GOT3 (cell line): ENCODE measurements at places on chromosomes 13 and 19.

DNA sequence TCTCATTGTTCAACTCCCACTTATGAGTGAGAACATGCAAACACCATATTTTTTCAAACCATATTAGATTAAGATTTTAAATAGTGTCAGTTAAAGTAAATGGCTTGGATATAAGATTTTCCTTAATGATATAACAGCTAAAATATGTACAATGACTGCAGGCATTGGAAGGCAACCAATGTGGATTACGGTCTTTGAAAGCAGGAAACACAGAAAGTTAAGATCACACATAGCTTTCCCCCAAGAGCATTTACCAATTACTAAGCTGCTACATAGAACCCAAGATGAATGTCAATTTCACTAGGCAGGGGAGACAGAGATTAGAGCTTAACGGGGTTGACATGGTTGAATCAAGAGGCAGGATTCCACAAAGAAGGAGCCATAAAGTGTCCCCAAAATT lies 173.2 kb upstream of the TRPC4 start:
- no peak for DNase-seq

DNA sequence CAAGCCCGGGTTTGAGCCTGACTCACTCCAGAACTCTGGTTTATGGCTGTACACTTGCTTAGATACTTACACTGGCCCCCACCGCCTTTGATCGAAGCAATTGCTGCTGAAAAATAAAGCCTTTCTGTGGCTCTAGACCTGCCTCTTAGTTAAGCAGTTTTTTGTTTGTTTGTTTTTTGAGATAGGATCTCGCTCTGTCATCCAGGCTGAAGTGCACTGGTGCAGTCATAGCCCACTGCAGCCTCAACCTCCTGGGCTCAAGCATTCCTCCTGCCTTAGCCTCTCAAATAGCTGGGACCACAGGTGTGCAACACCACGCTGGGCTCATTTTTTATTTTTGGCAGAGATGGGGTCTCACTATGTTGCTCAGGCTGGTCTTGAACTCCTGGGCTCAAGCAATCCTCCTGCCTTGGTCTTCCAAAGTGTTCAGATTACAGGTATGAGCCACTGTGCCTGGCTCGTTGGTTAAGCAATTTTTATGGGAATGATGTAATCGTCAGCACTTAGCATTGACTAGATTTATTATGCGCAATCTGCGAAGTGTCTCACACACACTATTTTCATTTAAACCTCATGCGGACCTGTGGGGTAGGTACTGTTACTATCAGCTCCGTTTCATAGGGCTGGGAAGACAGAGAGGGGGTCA lies 22.2 kb downstream of the PPP2R1A start:
- DNase-seq: no peak

GRCh38 chr19:28429356-28429755 lies 783.6 kb downstream of the UQCRFS1 start:
- DNase-seq: no peak

- no peak for DNase-seq
Observed at GRCh38 chr19:29662278-29662603, 3.0 kb upstream of the PLEKHF1 start.

DNA sequence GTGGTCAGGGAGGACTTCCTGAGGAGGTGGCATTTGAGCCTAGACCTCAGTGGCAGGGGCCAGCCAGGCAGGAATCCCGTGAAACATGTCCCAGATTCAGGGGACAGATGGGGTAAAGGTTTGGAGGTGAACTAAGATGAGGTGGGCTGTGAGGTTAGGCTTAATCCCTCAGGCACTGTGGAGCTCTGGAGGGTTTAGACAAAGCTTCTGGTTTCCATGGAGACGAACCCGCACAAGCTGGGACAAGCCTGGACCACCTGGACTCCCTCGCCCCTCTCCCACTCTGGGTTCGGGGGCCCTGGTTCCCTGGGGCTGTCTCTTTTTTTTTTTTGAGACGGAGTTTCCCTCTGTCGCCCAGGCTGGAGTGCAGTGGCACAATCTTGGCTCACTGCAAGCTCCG lies 15.7 kb downstream of the TJP3 start:
- DNase-seq: no peak

GRCh38 chr13:97499181-97499580 lies 65.2 kb downstream of the RAP2A start:
- DNase-seq: no peak

GRCh38 chr13:74866101-74866500 lies 615.9 kb downstream of the TBC1D4 start:
- no peak for DNase-seq

- DNase-seq: no peak
Observed at GRCh38 chr13:73773168-73773549, 361.0 kb downstream of the KLF12 start.

- DNase-seq: no peak
Observed at GRCh38 chr13:23320926-23321534, 112.5 kb downstream of the SACS start.

GRCh38 chr19:44142059-44142433 lies 692 bp downstream of the ZNF234 start:
- DNase-seq: no peak

- DNase-seq: no peak
Observed at GRCh38 chr13:58712191-58712590, 1080.6 kb downstream of the PCDH17 start.

DNA sequence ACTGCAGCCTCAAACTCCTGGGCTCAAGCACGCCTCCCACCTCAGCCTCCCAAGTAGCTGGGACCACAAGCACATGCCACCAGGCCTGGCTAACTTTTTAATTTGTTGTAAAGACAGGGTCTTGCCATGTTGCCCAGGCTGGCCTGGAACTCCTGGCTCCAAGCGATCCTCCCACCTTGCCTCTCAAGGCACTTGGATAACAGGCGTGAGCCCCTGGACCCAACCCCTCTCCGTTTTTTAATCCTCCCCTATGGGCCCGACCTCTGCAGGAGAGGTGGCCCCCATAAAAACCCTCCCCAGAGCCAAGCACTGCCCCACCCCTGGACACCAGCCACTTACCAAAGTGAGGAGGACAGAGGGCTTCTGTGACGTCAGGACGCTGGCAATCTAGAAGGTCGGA lies 28.6 kb downstream of the PEPD start:
- DNase-seq: no peak

DNA sequence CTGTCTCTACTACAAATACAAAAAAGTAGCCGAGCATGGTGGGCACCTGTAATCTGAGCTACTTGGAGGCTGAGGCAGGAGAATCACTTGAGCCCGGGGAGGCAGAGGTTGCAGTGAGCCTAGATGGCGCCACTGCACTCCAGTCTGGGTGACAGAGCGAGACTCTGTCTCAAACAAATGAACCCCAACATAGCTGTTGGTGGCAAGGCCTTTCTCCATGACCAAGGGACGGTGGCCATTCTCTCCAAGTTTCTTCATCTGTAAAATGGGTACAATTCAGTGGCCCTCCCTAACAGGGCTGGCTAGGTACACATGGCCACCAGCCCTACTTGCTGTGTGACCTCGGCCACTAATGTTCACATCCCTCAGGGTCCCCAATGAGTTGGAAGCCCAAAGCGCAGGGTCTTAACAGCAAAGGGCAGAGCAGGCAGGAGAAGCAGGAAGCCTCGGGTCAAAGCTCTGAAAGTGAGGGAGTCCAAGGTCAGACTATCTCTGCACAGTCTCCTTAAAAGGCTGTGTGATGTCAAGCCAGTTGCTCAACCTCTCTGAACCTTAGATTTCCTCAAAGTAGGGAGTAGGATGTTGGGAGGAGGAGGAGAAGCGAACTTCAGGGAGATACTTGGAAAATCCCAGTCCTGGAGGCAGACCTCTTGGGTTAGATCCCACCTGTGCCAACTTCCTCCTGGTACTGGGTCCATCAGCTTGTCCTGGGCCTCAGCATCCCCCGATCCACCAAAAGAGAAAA lies 2.7 kb downstream of the JUND start:
- DNase-seq: no peak
